ENCODE measurements at places on chromosomes 16 and 17.

GRCh38 chr17:57880086-57880456, 30.2 kb upstream of the MRPS23 start:
- DNase-seq = no peak

DNA sequence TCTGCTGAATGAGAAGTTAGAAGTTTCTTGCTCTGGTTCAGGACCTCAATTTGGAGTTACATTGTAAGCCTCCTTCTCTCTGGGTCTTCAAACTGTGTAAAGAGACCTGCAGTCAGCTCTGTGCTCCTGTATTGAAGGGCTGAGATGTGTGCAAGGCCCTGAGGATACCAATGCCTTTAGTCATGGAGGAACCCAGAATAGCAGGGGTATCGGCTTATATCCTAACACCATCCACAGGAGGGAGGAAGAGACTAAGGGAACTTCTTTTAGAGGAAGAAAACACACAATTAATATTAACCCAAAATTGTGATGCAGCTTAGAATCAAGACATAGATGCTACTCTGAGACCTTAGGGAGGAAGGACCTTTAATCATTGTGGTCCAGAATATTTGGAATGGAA, 36.5 kb downstream of the GLP2R start:
- no peak for DNase-seq

- DNase-seq = no peak
These were observed 6.6 kb downstream of the LUC7L3 start for GRCh38 chr17:50725769-50726655.

GRCh38 chr16:69114976-69115355, 9.5 kb downstream of the HAS3 start:
- no peak for DNase-seq

DNA sequence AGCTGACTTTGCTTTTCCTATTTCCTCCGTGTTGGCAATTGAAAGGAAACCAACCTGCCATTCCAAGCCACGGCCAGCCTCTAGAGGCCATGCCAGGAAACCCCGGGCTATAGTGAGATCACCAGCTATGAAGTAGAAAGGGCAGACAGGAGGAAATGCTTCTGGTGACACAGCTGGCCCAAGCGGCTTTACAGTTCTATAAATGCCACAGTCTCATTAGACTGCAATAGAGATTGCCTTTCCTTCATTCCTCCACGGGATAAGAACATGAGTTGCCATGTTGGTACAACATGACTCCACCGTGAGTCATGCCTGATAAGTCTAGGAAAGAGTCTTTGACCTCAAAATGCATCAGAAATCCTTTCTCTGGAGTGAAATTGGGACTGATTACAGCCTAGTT, 384.9 kb downstream of the GRIN2A start:
- no peak for DNase-seq

- no peak for DNase-seq
These were observed 80.1 kb upstream of the RPL38 start for GRCh38 chr17:74123350-74123749.

DNA sequence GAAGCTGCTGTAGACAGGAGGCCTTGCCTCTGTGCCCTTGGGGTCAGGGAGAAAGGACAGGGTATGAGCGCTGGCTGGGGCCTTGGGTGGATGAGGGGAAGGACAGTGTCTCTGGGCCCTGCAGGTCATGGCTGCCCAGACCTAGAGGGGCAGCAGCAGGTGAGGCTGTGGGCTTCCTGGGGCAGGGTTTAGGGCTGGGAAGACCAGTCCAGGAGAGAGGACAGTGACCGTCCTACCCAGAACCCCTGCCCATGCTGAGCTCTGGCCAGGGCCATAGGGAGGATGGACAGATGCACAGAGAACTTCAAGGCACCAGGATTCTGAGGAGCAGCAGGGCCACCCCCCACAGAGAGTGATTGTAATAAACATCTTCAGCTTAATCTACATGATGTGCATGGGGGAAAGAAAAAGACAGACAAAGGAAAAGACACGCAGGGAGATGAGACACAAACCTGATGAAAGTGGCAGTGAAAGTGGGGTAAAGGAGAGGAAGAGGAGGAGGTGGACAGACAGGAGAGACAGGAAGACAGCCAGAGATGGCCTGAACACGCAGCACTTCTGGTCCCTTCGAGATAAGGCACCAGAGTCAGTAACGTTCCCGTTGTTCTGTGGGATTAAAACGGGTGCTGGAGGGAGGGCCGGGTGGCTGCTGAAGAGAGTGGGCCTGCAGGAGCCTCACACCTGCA, 17.5 kb downstream of the FLOT2 start:
- DNase-seq = no peak

GRCh38 chr17:21174186-21174585, 39.8 kb downstream of the TMEM11 start:
- DNase-seq = no peak

GRCh38 chr16:339680-340079, 12.8 kb downstream of the AXIN1 start:
- DNase-seq = no peak

GRCh38 chr16:14452066-14452465, 178.0 kb downstream of the PARN start:
- DNase-seq = no peak

DNA sequence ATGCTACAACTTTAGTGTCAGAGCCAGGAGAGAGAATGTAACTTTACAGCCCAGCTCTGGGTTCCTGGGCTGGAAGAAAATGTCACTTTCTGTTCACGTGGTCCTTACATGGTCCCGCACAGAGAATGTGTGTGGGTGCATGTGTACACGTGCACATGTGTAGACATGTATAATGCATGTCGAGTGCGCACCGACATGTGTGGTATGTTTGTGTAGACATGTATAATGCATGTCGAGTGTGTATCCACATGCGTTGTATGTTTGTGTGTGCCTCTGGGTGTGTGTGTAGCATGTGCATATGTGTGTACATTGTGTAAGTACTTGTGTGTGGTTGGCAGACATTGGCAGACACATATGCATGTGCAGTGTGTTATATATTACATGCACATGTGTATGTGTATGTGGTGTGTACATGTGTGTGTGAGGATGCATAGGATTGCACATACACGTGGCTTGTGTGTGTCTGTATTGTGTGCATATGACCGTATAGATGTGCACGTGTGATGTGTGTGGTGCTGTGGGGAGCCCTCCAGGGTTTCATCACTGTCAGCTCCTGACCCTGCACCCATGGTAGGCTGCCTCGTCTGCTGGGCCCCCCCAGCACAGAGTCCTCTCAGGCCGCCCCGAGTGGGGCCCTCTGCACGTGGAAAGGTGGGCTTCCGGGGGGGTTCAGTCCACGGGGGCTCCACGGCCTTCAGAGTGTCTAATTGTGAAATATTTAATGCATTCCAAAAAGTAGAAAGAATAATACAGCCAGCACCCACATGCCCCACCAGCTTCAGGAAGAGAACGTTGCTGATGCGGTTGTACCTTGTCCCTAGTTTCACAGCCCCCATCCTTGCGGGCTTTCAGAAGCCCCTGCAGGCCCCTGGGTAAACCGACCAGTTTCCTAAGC, 214.2 kb upstream of the GSE1 start:
- no peak for DNase-seq

GRCh38 chr17:83185023-83186002, 105.9 kb downstream of the METRNL start:
- DNase-seq = no peak

GRCh38 chr17:5902181-5903140, 167.7 kb upstream of the WSCD1 start:
- no peak for DNase-seq

GRCh38 chr16:10637337-10638037, 57.1 kb upstream of the EMP2 start:
- no peak for DNase-seq

DNA sequence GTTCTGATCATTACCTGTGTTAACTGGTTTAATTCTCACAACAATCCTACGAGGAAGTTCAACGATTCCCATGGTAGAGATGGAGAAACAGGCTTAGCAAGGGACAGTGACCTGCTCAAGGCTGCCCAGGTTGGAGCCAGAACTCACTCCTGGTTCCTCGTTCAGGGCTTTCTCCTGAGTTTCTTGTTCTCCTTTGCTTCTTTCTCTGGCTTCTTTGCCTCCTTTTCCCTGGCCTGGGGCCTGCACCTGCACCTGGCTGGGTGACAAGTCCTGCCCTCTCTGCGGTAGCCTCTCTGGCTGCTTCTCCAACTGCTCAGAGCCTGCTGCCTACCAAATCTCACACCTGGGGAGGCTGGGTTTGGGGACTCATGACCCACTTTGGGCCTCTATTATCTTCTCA, 2.8 kb downstream of the CCL22 start:
- no peak for DNase-seq

DNA sequence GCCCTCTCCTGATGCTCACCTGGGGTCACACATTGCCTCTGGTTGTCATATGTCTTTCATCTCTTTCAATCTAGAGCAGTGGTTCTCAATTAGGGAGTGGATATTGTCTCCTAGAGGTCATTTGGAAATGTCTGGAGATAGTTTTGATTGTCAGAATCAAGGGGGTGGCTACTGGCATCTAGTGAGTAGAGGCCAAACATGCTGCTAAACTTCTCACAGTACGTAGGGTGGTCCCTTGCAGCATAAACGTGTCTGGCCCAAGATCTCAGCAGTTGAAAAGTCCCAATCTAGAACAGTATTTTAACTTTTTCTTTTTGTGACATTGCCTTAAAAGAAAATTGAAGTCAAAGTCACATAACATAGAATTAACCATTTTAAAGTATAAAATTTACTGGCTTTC, 30.5 kb upstream of the SLC5A10 start:
- DNase-seq = no peak

DNA sequence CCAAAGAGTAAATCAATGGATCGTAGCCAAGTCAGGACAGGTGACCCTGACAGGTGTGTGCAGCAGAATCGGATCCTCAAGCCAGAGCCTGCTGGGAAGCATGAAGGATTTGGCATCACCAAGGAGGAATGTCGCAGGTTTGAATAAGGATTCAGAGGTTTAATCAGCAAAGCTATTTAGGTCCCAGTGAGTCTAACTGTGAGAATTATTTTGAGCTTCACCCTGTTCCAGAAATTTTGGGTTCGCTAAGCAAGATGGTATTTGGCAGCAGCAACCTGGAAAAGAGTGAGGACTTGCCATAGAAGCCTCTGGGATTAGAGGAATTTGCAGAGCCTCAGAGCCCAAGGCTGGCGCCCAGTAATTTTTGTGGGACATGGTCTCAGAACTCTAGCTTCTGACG, 173.0 kb downstream of the CCDC182 start:
- no peak for DNase-seq

- DNase-seq = no peak
These were observed 3.9 kb downstream of the CARMIL2 start for GRCh38 chr16:67648764-67649407.

DNA sequence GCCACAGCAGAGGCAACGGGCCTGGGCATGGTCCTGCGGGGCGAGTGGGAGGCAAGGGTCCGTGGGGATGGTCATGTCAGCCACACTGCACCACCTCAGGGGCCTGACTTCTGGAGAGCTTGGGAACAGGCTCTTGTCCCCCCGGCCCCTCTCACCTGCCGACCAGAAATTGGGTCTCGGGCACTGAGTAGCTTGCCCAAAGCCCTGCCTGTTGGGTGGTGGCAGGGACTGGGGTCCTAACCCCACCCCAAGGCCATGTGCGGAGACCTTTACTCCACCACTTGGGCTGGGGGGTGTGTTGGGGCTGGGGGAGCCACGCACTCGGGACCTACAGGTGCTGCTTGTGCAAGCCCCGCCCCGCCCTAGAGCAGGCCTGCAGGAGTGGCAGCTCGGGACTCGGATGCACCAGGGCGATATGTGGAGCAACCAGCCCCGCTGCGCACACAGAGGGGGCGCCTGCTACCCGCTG, 24.2 kb upstream of the CHMP6 start:
- no peak for DNase-seq

- no peak for DNase-seq
These were observed 3.7 kb upstream of the ZDHHC1 start for GRCh38 chr16:67419931-67420330.

DNA sequence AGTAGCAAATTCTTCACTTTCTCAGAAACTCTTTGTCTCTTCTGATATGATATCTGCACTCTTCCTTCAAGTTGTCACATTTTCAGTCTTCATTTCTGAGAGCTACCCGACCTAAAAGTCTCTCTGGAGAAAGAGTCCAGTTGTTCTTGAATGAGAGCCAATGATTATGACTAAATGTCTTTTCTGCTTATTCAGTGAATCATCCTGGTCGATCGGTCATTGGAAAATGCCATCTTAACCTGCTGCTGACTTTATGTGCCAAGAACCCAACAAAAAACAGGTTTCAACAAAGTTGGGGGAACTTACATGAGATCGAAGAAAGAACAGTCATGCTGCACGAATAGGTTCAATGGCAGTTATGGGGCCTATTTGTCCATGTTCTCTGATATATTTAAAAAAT, 15.9 kb downstream of the SOX9 start:
- DNase-seq = no peak
